ENCODE measurements at places on chromosomes 2 and 18. TPM values are rescaled to one million over a fixed set of nuclear protein-coding genes. Genes with fewer than 3 reads are reported as not detected.
A peak's percentile ranks its signal among the peaks of the same experiment; 100 is the strongest.

The PTCD3 gene
- total RNA-seq, result 238 TPM

The DCDC2C gene
- total RNA-seq, result not detected

The RFX8 gene
- total RNA-seq, result not detected

The CCDC74A gene
- total RNA-seq, result 3.8 TPM

The RAX gene
- total RNA-seq, result not detected

DNA sequence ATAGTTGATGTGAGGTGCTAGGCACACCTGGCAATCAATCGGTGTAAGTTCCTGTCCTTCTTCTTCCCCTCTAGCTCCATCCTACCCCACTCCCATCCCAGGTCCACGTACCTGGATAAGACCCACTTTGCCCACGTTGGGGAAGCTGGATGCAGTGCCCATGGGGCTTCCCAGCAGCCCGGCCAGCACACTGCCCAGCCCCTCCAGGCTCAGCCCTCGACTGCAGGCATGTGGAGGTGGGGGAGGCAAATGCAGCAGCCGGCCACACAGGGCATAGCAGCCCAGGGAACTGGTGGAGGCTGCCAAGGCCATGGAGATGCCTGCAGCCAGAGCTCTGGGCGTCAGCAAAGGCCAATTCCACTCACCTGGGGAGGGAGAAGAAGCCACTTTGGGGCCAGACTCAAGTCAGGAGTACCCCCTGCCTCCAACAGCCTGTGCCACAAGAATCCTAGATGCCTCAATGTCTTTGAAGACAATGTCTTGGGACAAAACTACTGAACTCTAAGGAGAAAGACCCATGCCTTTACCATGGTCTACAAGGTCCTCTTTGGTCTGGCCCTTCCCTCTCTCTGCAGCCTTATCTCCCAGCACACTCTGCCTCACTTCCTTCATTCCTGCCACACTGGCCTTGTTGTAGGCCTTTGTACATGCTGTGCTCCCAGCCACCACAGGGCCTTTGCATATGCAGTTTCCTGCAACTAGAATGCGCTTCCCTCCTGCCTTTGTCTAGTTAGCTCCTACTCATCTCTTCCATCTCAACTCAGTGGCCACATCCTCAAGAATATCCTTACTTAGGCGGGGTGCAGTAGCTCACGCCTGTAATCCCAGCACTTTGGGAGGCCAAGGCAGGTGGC is 4.5 kb downstream of the SLC23A3 start:
- no peak for DNase-seq

DNA sequence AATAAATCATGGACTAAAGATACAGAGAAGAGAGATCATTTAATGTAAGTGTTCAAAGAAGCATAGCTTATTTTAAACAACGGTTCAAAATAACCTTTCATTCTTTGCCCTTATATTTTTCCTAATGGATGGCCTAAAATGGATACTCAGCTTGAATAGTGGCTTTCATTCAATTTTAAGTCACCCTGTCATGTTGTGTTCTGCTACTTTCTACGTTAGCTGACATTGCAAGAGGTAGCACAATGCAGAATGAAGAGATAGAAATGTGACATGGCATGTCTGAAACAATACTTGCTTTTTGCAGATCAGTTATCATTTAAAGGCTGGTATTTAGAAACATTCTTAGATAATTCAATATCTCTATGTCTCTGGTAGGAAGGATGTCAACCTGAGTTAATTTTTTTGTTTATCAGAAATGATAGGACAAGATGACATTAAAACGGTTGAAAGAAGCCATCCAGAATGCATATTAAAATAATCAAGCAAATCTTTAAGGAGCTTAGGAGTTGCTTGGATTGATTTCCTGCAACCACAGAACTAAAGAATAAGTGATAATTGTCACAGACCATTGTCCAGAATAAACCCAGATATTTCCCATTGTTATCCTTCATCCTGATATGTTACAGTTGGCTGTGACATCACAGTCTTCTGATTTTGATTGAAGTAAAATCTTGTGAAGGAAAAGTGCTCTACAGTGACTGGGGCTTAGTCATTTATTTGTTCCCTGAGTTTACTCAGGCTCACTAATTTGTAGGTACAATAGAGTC is 41.7 kb upstream of the CAVIN2 start:
- DNase-seq, result no peak

DNA sequence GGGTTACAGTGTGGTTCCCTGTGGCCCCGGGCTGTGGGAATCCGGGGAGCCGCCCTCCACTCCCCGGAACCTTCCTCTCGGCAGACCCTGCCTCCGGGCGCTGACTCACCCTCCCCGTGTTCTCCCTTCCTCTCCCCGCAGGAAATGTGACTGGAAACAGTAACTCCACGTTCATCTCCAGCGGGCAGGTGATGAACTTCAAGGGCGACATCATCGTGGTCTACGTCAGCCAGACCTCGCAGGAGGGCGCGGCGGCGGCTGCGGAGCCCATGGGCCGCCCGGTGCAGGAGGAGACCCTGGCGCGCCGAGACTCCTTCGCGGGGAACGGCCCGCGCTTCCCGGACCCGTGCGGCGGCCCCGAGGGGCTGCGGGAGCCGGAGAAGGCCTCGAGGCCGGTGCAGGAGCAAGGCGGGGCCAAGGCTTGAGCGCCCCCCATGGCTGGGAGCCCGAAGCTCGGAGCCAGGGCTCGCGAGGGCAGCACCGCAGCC is 59.5 kb downstream of the TNFRSF11A start:
- DNase-seq, result no peak

- DNase-seq, result no peak
Measured at GRCh38 chr2:197208841-197209240, 101.7 kb downstream of the ANKRD44 start.

GRCh38 chr2:53576166-53576565 is 191.4 kb upstream of the CHAC2 start:
- DNase-seq, result no peak

- DNase-seq, result no peak
Measured at GRCh38 chr2:218891275-218892135, 10.9 kb downstream of the WNT10A start.

- no peak for DNase-seq
Measured at GRCh38 chr2:60478660-60479059, 74.8 kb downstream of the BCL11A start.

- no peak for DNase-seq
Measured at GRCh38 chr2:148926981-148927401, 52.0 kb downstream of the KIF5C start.

GRCh38 chr2:65554765-65555591 is 122.6 kb upstream of the SPRED2 start:
- peak; percentile 41 for DNase-seq

- no peak for DNase-seq
Measured at GRCh38 chr2:144989579-144990270, 469.8 kb upstream of the ZEB2 start.

- DNase-seq, result no peak
Measured at GRCh38 chr2:126784621-126785020, 114.1 kb upstream of the TEX51 start.
